ENCODE measurements at places on chromosomes 13 and 19.
A peak's percentile ranks its signal among the peaks of the same experiment; 100 is the strongest.

GRCh38 chr19:7597689-7598088 is 2.0 kb downstream of the CAMSAP3 start:
- DNase-seq = no peak

GRCh38 chr19:16167055-16167454 is 6.3 kb downstream of the CIB3 start:
- DNase-seq = no peak

DNA sequence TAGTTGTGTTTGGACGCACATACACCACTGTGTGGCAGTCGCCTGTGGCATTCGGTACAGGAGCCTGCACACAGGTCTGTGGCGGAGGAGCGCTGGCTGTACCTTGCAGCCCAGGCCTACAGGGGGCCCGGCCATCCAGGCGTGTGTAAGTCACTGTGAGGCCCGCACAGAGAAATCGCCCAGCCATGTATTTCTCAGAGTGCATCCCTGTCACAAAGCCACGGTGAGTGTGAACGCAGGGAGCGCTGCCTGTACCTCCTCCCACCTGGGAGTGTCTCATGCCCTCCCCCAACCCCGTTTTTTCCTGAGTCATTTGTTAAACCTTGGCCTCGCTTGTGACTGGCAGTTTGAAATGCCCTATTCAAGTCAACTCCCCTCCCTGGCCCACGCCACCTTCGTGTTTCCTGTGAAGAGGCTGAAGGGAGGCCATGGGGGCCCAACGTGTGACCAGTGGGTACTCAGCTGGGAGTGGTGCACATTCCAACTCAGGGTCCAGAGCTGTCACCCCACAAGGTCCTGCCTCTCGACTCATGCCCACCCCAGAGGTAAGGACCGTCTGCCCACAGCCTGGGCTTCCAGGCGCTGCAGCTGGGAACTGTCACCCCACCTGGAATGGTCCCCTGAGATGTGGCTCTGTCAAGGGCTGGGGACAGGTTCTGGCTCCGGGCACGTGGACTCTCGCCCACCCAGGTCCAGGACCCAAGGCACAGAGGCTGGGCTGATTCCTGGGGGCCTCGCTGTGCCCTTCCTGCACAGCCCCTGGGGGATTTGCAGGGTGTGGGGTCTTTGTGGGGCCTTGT is 11.6 kb upstream of the RASA3 start:
- no peak for DNase-seq

GRCh38 chr13:101449790-101450748 is 2.4 kb upstream of the ITGBL1 start:
- DNase-seq = no peak

- DNase-seq = no peak
Measured at GRCh38 chr19:34662919-34663318, 14.0 kb downstream of the SCGB2B2 start.

GRCh38 chr13:20997301-20998161 is 63.9 kb downstream of the LATS2 start:
- DNase-seq = no peak

GRCh38 chr13:44302233-44302632 is 71.4 kb upstream of the SERP2 start:
- no peak for DNase-seq

- DNase-seq = no peak
Measured at GRCh38 chr13:42048342-42048683, at the start of gene DGKH. Gene DGKH, plus strand, starts transcription at chr13:42048648. Its CDS starts 126 bp downstream, at chr13:42048774.

DNA sequence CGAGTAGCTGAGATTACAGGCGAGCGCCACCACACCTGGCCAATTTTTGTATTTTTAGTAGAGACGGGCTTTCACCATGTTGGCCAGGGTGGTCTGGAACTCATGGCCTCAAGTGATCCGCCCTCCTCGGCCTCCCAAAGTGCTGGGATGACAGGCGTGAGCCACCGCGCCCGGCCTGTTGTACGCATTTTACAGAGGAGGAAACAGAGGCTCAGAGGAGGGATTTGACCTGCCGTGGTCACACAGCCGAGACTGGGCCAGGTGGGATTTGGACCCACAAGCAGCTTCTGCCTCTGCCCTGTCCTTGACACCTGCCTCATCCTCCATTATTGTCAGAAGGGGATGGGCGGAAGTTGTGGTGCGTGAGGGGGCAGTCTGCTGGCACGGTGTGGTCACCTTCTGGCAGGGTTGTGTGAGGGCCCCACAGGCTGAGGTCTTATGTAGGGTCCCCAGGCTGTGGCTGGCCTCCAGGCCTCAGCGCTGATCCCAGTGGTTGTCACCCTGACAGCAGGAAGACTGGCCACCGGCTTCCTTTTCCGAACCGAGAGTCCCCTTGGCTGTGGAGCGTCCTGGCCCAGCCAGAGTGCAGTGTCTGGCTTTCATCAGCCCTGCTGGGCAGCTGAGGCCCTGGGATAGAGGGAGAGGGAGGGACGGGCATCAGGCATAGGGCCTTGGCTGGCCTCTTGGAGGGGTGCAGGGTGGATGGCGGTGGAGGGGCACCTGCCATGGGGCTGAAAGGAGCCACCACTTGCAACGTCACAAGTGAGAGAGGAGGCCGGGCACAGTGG is 20.3 kb downstream of the NFIC start:
- no peak for DNase-seq

- peak; percentile 85 for DNase-seq
Measured at GRCh38 chr19:49851456-49852259, 699 bp downstream of the PTOV1 start.

- DNase-seq = no peak
Measured at GRCh38 chr13:101514695-101515275, 62.3 kb downstream of the ITGBL1 start.

DNA sequence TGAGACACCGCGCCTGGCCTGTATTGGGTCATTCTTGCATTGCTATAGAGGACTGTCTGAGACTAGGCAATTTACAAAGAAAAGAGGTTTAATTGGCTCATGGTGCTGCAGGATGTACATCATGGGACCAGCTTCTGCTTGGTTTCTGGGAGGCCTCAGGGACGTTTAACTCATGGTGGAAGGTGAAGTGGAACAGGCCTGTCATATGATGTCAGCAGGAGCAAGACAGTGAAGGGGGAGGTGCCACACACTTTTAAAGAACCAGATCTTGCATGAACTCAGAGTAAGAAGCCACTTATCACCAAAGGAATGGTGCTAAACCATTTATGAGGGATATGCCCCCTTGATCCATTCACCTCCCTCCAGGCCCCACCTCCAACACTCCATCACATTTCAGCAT is 18.7 kb downstream of the CARD8 start:
- no peak for DNase-seq

DNA sequence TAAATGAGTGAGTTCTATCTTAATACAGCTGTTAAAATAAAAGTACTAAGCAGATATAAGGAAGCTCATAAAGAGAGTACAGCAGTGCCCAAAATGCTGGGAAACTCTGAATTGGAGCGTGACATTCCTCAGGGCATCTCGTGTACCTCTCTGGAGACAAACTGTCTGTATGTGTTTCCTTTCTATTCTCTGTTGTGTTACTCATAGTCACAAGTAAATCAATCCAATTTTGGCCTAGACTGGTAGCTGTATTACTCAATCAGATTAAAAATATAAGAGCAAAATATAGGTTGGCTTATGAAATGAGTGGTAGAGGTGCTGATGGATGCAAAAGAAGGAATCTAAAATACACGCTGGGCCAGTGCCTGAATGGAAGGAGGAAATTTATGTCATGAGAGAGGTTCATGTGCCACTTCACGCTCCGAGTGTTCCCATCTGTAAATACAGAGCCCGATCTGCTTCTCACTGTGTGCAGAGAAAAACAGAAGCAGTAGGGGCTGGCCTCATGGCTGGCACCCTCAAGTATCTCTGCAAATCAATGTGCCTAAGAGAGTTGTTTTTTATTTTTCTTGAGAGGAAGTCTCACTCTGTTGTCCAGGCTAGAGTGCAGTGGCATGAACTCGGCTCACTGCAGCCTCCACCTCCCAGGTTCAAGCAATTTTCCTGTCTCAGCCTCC is 58.7 kb upstream of the RGCC start:
- no peak for DNase-seq

GRCh38 chr13:103607995-103608394 is 541.8 kb upstream of the SLC10A2 start:
- DNase-seq = no peak

- DNase-seq = peak; percentile 94
Measured at GRCh38 chr19:52601025-52601973, 31.2 kb downstream of the ZNF701 start.

GRCh38 chr19:57099199-57099661 is 20.6 kb upstream of the USP29 start:
- peak; percentile 90 for DNase-seq

GRCh38 chr13:46166947-46167610 is 14.9 kb downstream of the LCP1 start:
- DNase-seq = no peak

DNA sequence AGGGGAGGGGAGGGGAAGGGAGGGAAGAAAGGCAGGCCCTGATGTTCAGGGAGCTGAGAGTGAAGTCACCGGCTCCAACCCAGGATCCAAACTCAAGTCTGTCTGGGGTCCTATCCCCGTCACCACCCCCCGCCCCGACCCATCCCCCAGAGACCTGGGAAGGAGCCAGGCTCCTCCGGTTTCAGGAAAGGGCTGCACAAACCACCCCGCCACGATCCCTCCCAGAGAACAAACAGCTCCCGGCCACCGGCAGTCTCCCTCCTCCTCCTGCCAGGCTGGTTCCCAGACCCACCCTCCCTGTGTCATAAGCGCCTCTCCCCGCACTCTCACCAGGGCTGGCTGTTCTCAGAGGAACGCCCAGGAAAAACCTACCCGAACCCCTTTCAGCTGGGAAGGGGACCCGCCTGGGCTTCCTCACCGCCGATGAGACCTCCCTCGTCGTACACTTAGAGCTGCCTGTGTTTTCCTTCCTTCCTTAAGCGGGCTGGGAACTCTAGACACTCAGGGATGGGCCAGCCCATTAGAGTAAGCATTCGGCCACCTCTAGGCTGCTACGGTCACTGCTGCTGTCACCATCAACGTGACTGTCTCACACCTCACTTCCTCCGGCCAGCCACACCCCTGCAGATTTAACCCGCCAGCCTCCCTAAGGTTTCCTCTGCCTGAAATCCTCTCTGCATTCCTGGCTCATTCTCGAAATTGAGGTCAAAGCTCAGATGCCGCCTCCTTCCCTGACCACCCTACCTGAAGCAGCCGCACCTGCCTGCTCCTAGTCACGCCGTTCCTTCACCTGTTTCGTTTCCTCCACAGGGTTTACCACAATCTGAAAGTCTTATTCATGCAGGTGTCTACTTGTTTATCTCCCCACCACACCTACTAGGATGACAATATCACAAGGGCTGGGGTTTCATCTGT is 6.3 kb upstream of the RDH13 start:
- no peak for DNase-seq

DNA sequence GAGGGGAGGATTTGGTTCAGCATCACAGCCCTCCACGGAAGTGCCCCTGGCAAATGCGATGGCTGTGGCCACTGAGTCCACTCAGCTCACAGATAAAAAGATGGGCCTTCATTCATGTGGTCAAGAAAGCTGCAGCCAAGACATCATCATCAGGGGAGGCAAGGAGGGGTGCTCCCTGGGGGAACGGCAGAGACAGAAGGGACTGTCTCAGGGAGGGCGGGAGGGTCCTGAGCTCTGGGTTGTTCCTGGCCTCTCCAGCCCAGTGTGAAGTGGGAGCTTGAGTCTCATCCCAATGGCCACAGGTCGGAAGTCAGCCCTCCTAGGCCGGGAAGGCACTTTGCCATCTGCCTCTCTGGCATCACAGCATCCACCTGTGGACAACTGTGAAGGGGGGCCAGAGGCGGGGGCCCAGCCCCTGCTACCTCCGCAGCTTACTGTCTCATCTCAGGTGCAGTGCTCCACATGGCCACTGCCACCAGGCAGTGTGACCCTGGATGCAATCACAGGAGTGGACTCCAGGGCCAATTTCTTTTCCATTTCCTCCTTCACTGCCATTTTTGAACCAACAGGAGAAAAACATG is 137.8 kb upstream of the SOX1 start:
- peak; percentile 9 for DNase-seq

DNA sequence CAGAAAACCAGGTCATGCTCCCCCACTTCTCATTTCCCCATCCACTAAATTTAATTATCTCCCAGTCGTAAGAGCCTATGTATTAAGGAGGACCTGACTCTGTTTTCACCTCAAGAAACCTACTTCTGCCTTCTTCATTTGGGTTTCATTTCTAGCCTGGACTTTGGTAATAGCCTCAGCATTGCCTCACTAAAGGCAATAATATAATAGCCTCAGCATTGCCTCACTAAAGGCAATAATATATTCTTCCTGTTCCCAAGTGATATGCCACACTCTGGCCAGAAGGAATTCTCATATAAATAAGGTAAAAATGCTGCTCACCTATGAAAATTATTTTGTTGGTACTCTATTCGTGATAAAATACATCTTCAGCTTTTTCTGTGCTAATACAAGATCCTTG is 993.9 kb downstream of the EFNB2 start:
- no peak for DNase-seq

GRCh38 chr19:18230941-18231734 is 4.9 kb upstream of the PDE4C start:
- no peak for DNase-seq

GRCh38 chr13:38879278-38879677 is 111.4 kb downstream of the STOML3 start:
- no peak for DNase-seq

GRCh38 chr19:38867171-38867780 is 10.8 kb downstream of the RINL start:
- DNase-seq = no peak

DNA sequence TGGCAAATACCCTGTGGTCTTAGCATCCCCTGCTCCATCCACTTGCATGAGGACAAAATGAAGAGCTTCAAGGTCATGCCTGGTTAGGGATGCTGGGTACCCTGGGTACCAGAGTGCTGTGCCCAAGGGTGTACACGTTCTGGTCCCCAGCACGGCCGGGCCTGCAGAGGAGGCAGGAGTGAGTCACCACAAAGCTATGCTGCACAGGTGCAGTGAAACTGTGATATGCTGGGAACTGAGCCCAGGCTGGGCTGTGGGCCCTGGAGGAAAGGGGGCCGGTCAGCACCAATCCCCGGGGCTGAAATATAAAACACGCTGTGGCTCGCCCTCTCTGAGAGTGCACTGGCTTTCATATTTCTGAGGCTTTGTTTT is 95.1 kb downstream of the TSHZ3 start:
- DNase-seq = peak; percentile 56

DNA sequence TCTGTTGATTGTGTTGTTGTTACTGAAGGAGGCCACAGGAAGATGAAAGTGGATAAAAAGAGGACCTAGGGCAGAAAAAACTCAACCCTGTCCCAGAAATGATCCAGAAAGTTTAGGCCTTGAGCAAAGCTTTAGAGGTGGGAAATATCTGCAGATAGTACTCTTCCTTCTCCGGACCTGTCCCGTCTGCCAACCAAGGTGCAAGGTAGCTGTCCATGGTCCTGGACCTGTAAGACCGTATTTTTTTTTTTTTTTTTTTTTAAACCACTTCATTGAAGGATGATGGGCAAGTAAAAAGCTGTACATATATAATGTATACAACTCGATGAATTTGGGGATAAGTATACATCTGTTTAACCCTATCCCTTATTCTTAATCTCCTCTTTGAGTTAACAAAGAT is 225.9 kb downstream of the OLFM4 start:
- DNase-seq = no peak

Measured in right forelimb (tissue), 1 donor.